Fibroblast of the aortic adventitia (primary cell): ENCODE measurements at places on chromosomes 12 and 14.
A peak's percentile ranks its signal among the peaks of the same experiment; 100 is the strongest.

DNA sequence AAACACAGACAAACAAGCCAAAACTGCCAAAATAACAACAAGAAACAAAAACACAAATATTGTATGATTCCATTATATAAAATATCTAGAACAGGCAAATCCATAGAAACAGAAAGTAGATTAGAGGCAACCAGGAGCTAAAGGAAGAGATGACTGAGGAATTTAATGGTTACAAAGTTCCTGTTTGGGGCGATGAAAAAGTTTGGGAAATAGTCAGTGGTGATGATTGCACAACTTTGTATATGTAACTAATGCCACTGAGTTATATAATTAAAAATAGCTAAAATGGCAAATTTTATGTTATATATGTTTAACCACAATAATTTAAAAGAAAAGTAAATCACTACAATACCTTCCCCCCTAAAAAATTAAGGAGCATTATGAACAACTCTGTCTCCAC is 24.5 kb downstream of the GNPTAB start:
- DNase-seq: no peak

- no peak for DNase-seq
Observed at GRCh38 chr12:56983386-56983785, 23.0 kb downstream of the ZBTB39 start.

GRCh38 chr12:52575256-52575655 is 1.6 kb upstream of the KRT74 start:
- no peak for DNase-seq

- no peak for DNase-seq
Observed at GRCh38 chr14:63745858-63746425, 18.1 kb upstream of the SGPP1 start.

DNA sequence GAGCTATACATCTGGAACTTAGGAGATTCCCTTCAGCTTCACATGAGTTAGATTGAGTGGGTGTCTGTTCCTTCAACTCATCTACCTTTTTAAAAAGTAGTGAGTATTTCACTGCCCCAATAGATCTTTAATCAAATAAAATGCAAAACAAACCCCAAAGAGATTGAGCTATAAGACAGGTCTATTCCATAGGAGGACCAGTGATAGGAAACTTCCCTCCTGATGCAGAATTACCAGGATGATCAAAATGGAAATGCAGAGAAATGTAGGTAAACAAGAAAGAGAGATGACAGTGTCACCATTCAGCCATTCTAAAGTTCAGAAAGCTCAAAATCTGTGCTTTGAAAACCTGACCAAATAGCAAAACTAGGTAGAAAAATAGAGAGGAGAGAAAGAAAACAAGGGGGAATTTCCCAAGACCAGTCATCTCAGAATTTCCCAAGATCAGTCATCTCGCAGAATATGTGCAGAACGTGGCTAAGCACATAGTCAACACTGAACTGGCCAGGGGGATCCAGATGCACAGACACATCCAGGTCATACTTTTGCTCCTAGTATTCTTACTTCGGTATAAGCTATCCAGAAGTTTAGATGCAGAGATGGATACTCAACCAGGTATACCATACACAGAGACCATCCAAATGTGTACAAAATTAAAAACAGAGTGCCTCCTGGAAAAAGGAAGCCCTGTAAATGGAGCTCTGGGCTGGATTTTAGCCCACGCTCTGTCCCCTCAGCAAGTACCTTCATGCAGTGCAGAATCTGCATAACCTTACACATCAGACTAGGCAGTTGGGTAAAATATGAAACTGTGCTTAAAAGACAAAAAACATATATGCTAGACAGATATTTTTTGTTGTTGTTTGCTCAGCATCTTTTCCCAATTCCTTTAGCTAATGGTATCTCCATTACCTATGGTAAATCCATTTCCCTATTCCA is 27.4 kb downstream of the SLC41A2 start:
- peak; percentile 47 for DNase-seq
